ENCODE measurements at places on chromosomes 12 and 14.
A peak's percentile ranks its signal among the peaks of the same experiment; 100 is the strongest.

DNA sequence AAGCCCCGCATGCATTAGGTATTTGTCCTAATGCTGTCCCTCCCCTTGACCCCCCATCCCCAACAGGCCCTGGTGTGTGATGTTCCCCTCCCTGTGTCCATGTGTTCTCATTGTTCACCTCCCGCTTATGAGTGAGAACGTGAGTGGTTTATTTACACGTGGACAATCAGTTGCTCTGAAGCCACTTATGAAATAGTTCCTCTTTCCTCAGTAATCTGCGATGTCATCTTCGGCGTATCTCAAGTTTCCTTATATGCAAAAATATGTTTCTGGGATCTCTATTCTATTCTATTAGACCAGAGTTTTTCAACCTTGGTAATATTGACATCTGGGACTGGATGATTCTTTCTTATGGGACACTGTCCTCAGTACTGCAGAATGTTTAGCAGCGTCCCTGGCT, 56.0 kb upstream of the DCD start:
- DNase-seq = no peak

- no peak for DNase-seq
Measured at GRCh38 chr12:32183650-32184049, 77.0 kb downstream of the BICD1 start.

- DNase-seq = peak; percentile 29
Measured at GRCh38 chr12:53211476-53212381, 4.7 kb upstream of the ITGB7 start.

DNA sequence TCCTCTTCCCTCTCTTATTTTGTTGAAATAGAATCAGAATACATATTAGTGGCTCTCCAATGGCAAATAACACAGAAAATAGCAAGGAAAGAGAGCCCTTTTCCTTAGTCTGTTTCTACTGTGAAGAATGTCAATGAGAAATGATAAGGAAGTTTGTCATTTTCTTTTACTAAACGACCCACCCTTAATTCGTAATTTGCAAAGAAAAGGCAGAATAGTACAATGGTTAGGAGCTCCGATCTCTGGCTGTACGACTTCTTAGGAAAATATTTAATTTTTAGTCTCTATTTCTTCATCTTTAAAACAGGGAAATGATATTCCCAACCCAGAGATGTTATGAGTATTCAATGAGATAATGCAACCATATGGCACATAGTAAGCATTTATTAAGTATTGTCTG, 6.0 kb downstream of the PAX9 start:
- no peak for DNase-seq

DNA sequence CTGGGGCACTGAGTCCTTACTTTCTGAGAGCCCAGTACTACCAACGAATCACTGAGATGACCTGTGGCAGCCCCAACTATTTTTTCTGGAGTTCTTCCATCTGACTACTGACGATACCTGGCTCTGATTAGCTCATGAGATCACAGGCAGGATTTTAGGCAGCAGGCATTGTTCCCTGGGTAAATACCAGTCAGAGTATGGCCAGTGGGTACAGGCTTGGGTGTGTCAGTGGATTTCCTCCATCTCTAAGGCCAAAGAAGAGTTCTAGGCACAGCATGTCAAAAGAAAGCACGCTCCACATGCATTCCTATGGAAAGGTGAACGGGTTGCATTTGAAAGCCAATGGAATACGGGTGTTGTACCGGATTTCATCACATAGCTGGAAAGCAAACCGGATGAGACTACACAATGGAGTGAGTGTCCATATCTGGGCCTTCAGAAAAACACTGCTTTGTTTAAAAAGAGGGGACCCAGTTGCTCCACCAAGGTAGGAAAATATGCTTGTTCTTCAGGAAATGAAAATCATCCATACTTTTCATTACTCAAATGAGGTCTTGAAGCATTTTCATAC, 55.0 kb downstream of the PAX9 start:
- no peak for DNase-seq

DNA sequence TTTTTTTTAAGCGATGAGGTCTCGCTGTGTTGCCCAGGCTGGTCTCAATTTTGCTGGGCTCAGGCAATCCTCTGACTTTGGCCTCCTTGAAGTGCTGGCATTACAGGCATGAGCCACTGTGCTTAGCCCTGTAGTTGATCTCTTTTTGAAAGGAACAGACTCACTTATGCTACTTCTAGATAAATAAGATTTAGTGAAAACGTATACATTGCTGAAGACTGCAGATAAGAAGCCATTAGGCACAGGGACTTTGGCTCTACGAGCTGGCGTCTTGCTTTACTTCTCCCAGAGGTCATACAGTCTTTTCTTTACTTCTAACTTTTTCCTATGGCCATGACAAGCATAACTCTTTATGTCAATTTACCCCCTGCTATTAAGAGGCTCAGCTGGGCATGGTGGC, 9.4 kb downstream of the PTGR2 start:
- no peak for DNase-seq

DNA sequence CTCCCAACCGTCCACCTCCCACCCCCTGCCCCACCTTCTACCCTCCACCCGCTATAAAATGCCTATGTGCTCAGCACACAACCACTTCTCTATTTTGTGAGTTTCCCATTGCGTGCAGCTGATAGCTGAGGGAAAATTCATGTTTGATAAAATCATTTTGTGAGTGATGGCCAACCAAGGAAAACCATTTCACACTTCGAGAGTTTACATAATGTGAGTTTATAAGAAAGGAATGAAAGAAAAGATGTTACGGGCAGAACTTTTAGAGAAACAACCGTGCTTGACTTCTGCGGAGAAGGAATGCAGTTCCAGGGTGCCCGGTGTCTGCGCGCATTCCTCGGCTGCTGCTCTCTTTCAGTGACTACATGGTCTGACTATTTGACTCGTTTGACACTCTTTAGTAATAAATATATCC, 140.9 kb downstream of the EFCAB11 start:
- no peak for DNase-seq

DNA sequence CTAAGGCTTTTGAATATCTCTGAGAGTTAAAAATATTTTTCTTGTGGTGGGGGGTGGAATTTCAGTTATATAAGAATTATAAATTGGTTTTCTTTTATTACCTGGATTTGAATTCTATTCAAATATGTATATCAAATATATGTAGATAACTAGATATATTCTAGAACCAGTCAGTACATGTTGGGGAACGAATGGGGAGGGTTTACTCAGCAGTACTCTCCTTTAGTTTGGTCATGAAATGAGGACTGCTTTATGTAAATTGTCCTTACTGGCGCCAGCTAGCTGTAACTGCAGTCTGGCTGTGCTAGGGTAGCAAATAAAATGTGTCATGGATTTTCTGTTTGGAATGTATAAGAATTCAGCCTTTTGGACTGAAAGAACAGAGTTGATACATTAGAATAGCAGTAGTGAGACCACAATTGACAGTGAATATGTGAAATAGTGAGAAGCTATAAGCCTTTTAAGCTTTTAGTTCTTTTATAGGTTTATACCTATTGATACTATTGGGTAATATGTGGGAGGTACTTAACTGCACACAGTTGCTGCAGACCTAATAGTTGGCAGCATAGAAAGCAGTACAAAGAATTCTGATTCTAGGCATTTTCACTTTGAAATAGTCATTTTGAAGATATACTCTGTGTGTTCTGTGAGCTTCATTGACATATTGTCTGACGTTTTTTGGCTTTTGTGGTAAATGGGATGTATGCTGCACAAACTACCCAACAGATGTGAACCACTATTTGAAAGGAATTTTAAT, 29.0 kb downstream of the ATF7IP start:
- peak; percentile 25 for DNase-seq

DNA sequence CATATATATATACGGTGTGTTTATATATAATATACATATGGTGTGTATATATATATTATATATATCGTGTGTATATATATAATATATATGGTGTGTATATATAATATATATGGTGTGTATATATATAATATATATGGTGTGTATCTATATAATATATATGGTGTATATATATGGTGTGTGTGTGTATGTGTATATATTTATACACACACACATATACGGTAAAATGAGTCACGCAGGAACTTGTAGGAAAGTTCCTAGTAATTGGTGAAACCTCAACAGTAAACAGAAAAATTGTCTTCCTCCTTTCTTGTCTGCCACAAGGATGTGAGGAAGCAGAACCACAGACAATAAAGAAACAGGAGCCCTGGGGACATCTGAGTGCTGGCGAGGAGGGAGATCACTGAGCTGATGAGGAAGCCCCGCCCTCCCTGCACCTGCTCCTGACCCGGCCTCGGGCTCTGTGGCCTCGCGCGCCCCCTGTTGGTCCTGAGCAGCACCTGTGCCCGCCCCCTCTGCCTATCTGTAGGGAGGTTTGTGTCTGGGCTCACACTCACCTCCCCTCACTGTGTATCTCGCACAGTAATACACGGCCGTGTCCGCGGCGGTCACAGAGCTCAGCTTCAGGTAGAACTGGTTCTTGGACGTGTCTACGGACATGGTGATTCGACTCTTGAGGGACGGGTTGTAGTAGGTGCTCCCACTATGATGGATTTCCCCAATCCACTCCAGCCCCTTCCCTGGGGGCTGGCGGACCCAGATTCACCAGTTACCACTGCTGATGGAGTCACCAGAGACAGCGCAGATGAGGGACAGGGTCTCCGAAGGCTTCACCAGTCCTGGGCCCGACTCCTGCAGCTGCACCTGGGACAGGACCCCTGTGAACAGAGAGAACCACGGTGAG, 1079.4 kb downstream of the TMEM121 start:
- peak; percentile 45 for DNase-seq

DNA sequence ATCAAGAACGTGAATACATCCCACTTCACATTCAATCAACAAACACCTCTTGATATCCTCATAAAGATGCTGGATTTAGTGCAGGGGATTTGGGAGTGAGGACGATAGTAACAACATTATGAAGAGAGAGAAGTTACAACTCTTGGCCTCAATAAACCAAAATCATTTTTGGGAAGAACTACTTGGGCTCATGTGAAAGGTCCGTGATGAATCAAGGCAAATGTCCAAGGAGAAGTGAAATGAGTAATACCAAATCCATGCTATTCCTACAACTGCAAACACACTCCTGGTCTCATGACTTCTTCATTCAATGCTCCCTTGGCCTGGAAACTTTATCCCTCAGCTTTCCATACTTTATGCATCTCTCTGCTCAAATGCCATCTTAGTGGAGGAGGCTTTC, 162.0 kb upstream of the LMNTD1 start:
- no peak for DNase-seq

DNA sequence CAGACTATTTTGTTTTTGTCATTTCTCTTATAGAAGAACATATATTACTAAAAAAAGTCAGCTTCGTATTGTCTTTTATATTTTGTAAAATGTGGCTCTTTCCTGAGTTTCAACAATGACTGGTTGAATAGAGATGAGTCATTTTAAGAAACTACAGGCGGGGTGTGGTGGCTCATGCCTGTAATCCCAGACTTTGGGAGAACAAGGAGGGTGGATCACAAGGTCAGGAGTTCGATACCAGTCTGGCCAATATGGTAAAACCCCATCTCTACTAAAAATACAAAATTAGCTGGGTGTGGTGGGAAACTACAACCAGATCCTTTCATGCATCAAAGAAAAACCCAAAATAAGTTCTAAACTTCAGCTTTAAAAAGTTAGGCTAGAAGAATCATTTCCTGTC, 28.8 kb downstream of the HECTD4 start:
- DNase-seq = no peak

DNA sequence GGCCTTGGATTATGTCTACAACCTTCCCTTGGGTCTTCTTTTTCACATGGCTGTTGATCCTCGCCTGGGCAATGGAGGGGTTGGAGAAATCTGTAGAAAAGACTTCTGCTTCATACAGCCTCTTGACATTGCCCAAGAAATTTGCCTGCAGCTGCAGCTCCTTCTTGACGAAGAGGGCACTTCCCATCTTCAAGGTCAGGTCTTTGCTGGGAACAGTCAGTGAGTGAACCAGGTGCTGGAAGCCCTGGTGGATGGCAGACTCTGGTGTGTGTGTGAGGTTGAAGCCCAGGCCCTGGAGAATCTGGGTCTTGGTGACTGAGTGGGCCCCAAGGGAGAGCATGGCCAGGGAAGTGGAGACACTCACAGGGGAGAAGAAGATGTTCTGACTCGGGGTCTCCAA, 6.7 kb downstream of the SERPINA9 start:
- no peak for DNase-seq

GRCh38 chr12:67067453-67068203, 201.5 kb upstream of the CAND1 start:
- no peak for DNase-seq

- no peak for DNase-seq
Measured at GRCh38 chr14:51020024-51020710, 74.7 kb downstream of the TRIM9 start.

DNA sequence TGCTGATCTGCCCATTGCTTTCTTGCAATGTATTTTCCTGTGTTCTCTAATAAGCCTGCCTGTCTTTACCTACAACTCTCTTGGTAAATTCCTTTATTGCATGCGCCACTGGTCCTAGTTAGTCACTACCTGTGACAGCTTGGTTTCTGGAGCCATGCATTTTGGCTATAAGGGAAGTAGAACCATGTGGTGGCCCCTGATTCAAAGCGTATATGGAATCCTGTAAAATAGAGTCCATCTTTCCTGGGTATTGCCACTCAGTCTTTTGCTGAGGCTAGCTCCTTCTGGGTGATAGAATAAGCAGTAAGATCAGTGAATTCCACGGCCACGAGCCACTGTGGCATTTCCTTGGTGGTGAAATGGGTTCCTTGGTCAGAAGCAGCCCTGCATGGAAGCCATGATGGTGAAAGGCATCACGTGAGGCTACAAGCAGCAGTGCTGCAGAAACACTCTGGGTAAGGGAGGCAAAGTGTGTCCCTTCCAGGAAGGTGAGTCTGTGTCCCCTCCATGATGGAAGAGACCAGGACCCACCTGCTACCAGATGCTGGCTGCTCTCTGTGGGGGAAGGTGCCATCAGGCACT, 19.6 kb downstream of the TNFAIP2 start:
- no peak for DNase-seq

DNA sequence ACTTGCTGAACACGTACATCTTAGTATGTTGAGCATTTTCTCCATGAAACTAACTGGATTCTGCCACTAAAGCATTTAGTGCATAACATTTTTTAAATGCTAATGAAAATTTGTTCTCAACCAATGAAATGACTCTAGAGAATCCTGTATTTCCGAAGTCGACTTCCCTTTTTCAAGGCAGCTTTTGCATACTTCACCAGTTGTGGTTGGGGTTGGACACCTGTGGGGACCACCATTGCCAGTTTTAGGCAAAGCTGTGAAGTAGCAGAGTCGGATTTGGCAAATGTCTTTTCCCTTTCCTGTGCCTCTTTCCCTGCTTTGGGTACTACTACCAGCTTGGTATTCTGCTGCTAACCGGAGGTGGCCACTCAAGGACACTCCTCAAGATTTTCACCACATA, 349.2 kb downstream of the BCAT1 start:
- no peak for DNase-seq

DNA sequence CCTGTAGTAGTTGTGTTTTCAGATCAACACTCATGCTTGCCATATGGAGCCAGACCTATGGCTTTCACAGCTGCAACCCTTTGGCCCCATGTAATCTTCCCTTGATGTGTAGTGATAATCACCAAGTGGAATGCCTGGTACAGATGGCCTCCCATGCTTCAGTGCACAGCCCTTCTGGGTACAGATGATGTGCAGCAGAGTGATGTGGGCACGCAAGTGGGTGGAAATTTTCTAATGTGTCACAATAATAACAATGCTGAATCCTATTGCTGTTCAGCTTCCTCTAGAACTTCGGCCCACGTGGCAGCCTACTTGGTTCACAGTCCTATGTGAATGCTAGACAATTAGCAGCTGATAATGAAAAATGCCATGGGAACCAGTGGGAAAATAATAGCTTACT, 188.1 kb downstream of the SNAPC1 start:
- no peak for DNase-seq

Measured in SHP77 (cell line).